ENCODE measurements at places on chromosomes 3 and 15. TPM values are rescaled to one million over a fixed set of nuclear protein-coding genes. Genes with fewer than 3 reads are reported as not detected.

DNA sequence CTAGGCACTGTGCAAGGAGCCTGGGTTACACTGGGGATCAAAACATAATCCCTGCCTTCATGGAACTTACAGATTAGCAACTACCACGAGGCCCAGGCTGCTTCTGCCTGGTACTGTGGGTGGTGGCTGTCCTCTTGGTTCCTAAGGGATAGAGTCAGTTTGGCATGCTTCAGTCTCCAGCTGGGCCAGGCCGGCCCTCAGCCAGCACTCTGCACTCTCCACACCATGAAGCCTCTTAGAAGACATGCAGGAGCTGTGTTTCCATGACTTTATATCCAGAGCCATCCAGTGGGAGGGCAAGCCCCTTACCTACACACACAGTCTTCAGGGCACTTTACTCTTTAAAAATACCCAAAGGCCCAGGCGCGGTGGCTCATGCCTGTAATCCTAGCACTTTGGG is 54.4 kb downstream of the ATP1B3 start:
- no peak for DNase-seq

DNA sequence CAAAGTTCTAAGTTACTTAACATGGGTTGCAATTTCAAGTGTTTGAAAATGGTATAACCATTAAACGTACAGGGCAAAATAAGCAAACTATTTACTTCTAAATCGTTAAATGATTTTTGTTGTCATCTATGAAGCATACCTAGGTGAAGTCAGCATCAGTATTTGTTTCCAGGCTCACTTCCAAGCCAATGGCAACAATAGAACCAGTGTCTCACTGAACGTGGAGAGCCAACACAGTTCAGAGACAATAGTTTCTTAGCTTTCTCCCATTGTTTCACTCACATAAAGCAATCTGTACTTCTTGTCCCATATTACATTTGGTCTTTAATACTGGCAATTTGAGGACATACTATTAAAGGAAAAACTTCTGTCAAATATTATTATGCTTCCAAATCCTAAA is 397.2 kb downstream of the MECOM start:
- DNase-seq, result no peak

DNA sequence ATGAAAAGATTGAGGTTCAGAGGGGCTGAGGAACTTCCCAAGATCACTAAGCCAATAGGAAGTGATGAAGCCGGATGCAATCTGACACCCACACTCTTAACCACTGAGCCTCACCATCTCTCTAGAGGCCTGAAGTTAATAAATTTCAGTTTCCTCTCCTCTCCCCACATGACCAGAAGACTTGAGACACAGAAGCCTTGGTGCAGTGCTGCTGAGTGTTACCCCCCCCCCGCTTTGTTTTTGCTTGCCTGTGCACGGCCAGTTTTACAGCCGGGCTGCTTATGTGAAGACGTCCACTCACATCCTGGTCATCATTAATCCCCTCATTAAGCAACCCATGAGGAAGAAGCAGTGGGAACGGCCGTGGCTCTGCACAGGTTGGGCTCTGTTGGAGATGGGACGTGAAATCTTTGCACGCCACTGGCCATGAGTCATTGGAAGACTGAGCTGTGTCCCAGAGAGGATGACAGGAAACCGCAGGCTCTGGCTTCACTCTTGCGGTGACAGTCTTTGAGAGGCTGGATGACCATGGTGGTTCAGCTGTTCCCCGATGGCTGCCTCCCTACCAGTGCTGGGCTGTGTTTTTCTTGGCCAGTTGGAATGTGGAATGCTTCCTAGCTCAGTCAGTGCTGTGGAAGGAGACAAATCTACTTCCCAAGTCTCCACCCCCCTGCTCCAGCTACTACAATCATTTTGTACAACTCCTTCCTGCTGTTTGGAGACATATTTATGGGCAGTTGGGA is 232.6 kb upstream of the LRTM1 start:
- DNase-seq, result peak; percentile 60

- DNase-seq, result no peak
Observed at GRCh38 chr3:13051066-13051465, 22.2 kb downstream of the IQSEC1 start.

GRCh38 chr15:37823601-37824275 is 110.7 kb upstream of the TMCO5A start:
- DNase-seq, result no peak

- DNase-seq, result no peak
Observed at GRCh38 chr3:31067004-31067403, 172.5 kb upstream of the GADL1 start.

DNA sequence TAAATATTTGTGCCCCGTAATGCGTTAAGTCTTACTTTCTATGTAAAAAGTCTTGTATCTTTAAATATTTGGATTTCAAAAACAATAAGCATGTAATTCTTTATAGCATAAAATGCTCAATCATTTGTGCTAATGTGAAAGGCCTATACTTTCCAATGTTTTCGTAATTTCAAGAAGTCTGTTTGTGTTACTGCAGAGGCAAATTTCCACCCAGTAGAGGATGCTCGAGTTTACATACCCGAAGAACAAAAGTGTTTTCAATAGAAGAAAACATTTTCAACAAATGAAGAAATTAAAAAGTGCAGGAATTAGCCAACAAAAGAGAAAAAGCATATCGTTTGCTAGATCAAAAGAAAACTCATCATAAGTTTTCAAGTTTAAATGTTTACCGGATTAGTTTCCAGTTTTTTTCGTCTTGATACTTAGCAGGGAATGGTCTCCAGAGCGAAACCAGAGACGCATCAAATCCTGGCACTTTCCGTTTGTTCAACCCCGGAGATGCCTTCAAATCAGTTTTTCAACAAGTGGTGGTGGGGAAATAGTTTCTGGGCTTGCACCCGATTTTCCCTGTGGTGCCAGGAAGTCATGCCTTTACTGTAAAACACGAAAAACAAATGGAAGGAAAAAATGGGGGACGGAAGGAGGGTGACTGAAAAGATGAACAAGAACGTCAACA is 1.0 kb downstream of the CGGBP1 start:
- DNase-seq, result no peak

GRCh38 chr3:189966843-189967242 is 153.9 kb downstream of the P3H2 start:
- DNase-seq, result no peak

GRCh38 chr3:100024520-100025303 is 89.6 kb downstream of the FILIP1L start:
- DNase-seq, result no peak

DNA sequence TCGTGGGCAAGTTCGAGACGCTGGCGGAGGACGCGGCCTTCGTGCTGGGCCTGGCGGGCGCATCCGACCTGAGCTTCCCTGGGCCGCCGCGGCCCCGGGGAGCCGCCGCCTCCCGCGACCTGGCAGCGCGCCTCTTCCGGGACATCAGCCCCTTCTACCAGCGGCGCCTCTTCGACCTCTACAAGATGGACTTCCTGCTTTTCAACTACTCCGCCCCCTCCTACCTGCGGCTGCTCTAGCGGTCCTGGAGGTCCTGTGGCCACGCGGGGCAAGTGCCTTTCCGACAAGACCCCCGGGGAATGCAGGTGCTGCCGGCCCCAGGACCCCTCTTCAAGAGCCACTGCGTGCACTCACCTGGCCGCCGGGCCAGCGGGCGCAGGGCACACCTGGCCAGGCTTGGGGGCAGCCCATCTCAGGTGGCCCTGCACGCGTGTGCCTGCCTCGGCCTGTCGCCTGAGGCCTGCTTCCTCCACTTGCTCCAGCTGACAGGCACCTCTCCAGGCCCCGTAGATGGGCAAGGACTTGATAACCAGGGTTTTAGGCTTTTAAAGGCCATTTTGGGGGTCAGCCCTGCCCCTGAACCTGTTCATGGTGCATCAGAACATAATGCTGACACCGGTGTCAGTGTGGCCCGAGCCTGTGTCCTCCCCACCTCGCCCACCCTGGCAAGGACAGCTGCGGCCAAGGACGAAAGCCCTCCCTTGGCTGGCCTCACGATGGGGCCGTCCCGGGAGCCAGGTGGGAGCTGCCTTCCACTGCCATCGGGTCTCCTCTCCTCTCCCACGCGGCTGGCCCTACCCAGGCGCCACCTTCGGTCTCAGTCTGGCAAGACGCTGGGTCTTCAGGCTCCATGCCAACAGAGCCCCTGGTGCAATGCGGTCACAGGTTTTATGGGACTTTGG is 16.1 kb downstream of the C3orf22 start:
- peak; percentile 50 for DNase-seq

DNA sequence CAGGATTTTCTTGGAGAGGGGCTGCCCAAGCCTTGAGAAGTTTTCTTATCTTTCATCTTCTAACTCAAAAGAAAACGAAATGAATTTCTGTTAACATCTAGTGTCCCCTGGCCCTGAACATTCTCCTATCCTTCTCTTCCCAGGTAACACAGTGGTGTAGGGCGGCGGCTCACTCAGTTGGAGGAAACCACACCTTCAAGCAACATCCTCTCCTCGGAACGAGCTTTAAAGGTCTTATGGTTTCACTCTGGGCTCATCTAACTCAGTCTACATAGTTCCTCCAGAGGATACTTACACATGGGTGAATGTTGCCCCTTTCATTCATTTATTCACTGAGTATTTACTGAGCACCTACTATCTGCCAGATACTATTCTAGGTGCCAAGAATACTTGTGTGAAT is 31.0 kb upstream of the KLHL6 start:
- no peak for DNase-seq

GRCh38 chr15:65329984-65330735 is 25.7 kb downstream of the RNU5B-1 start:
- no peak for DNase-seq

DNA sequence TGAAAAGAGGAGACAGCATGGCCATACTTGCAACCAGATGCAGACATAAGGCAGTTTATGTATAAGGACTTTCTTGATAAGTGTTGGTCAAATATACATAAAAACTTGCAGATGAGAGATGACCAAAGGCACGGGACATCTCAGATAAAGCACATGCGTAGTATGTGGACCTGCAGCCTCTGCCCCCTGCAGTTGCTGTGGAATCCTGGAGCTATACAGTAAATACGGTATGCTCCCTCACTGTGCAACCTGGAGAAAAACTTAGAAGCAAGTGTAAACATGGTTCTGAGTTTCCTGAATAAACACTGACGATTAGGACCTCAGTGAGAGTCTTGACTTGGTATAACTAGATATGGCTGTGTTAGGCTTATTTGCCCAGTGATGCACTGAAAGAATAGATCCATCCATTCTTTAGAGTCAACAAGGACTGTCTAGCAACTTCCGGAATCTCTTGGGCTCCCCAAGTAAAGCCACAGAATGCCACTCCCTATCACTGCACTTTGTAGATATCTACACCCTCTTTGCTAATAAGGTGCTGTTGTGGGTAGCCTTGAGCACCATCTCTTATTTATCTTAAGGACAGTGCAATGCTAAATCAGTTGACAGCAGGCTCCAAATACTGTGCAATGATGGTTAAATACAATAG is 40.2 kb downstream of the GJD2 start:
- DNase-seq, result no peak

DNA sequence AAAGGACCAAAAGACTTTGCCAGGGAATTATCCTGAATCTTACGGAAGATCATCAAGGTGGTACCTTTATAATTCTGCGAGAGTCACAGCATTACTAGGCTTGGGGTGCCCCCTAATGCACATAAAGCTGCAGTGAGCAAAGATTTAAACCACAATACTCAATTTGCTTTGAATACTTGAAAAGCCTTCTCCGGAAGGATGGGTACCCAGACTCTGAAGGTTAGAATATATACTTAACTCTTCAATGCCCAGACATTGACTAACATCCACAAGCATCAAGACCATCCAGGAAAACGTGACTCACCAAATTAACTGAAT is 117.8 kb upstream of the KCNH8 start:
- DNase-seq, result no peak

GRCh38 chr3:48469046-48469915 is 22.7 kb downstream of the ATRIP start:
- DNase-seq, result no peak

- no peak for DNase-seq
Observed at GRCh38 chr15:90481023-90481422, 48.7 kb upstream of the CRTC3 start.

GRCh38 chr15:90637693-90638092 is 79.5 kb upstream of the BLM start:
- DNase-seq, result no peak

DNA sequence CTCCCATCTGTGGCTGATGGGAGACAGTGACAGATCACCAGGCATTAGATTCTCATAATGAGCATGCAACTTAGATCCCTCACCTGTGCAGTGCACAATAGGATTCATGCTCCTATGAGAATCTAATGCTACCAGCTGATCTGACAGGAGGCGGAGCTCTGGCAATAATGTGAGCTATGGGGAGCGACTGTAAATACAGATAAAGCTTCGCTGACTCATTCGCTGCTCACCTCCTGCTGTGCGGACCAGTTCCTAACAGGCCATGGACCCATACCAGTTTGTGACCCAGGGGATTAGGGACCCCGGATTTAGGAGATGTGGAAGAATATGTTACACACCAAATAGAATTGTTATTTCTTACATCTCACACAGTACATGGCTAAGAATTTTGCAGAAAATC is 6.7 kb downstream of the ARGFX start:
- DNase-seq, result no peak

GRCh38 chr3:197380786-197381185 is 82.4 kb upstream of the DLG1 start:
- DNase-seq, result no peak

DNA sequence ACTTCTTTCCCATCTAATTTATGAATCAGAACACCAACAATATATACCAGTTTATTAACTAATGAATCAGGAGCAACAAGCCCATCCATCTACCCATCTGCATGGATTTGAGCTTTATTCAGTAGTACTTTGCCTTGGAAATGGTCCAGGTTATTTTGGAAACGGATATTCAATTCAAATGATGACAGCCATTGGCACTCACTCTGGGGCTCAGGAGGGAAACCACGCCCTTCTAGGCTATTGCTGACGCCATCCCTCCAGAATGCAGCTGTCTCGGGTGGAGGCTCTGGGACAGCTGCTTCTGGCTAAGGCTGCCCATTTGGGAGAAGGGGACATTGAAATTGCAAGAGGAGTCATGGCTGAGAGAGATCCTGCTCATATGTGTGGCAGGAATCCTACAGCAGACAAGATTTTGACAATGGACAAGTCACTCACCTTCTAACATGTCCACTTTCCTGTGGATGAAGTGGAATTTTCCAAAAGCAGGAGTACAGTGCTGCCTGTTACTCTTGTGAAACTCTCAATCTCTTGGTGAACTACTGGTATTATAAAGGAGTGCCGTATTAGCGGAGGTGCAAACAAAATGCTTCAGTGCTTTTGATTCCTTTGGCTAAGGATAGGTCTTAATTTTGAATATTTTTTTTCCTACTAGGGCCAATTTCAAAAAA is 29.3 kb upstream of the TRAK1 start:
- DNase-seq, result no peak

GRCh38 chr15:96348112-96349027 is 17.9 kb downstream of the NR2F2 start:
- DNase-seq, result no peak

- DNase-seq, result no peak
Observed at GRCh38 chr15:55494931-55495330, 13.1 kb downstream of the DNAAF4 start.

Gene CYP8B1
- total RNA-seq, result not detected

Gene HOMER2
- 13.2 TPM for total RNA-seq

Gene WNT5A
- 4.7 TPM for total RNA-seq

Gene KCNH8
- total RNA-seq, result 2.1 TPM

Gene SPTBN5
- 35.0 TPM for total RNA-seq

Gene MOBP
- total RNA-seq, result 3.8 TPM

Gene TP63
- total RNA-seq, result 7.2 TPM

Gene SPATA12
- not detected for total RNA-seq

Gene COL6A6
- total RNA-seq, result 0.31 TPM

Gene GPR87
- not detected for total RNA-seq

Gene SLC6A20
- 8.2 TPM for total RNA-seq

Gene AADACL2
- total RNA-seq, result not detected

Gene ALG1L2
- 1.1 TPM for total RNA-seq
